ENCODE measurements at places on chromosomes 12 and 14.

- DNase-seq: no peak
Measured at GRCh38 chr12:77689510-77690086, 141.1 kb upstream of the NAV3 start.

GRCh38 chr14:100762901-100763300 is 36.2 kb downstream of the DLK1 start:
- no peak for DNase-seq

DNA sequence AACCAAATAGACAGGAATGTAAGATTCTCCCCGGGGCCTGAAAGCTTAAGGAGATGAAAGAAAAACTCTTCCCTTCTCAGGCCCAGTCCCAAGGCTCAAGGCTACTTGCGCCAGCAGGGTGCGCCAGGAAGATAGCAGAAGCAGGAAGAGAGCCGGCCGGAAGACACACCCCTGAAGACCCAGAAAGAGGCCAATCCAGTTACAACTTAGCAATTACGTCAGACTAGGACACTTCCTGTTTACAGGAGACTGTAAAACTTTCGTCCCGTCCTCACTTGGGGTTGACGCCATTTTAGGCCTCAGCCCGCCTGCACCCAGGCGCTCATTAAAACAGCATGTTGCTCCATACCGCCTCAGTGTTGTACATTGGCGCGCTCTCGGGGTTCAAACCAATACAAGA is 9.4 kb downstream of the COX16 start:
- no peak for DNase-seq

- no peak for DNase-seq
Measured at GRCh38 chr12:27018037-27018436, 3.9 kb upstream of the TM7SF3 start.

GRCh38 chr14:101243587-101244338 is 317.5 kb upstream of the DIO3 start:
- DNase-seq: no peak

GRCh38 chr12:106254724-106255123 is 6.9 kb upstream of the CKAP4 start:
- DNase-seq: no peak

GRCh38 chr14:51424561-51425251 is 184.7 kb downstream of the TMX1 start:
- DNase-seq: no peak

DNA sequence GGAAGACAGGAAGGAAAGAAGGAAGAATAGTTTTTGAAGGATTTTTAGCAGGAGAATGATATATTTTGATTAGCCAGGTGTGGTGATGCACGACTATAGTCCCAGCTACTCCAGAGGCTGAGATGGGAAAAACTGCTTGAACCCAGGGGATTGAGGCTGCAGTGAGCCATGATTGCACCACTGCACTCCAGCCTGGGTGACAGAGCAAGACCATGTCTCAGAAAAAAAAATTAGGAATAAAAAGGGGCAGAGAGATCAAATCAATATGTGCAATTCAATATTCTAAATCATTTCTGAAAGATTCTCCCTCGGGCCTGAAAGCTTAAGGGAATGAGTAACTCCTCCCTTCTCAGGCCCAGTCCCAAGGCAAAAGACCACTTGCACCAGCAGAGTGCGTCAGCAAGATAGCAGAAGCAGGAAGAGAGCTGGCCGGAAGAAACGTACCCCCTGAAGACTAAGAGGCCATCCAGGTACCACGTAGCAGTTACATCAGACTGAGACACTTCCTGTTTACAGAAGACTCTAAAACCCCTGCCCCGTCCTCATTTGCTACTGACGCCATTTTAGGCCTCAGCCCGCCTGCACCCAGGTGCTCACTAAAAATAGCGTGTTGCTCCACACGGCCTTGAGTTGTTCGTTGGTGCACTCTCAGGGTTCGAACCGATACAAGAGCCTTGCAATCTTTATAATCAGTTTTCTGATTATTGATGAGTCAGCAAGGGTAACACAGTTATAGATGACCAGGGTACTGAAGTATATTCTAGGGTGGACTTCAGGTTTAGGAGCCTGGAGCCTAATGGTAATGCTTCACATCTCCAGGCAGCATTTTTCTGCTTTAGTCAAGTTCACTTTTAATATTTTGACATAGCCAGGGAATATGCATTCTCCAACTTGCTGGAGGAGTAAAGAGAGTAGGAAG is 57.7 kb upstream of the CSRP2 start:
- DNase-seq: no peak

GRCh38 chr14:91067186-91067585 is 6.7 kb upstream of the RPS6KA5 start:
- no peak for DNase-seq

- DNase-seq: no peak
Measured at GRCh38 chr14:26808407-26808806, 210.6 kb upstream of the NOVA1 start.

DNA sequence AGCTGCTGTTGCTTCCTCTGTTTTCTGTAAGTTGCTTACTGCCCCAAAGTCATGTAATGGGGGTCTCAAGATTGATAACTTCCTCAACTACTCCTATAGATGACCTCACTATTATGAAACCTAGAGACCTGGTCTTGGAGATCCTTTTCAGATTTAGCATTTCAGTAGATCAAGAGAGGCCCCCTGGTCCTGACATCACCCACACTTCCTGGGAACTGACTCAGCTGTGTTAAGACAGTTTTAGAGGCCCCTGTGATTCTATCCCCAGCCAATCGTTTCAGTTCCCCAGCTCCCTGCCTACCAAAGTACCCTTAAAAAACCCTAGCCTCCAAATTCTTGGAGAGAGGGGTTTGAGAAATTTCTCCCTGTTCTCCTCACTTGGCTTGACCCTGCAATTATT is 9.2 kb upstream of the ARG2 start:
- DNase-seq: no peak
